Activated CD4-positive, alpha-beta T cell treated with anti-CD3 and anti-CD28 coated beads, Interleukin-2, amount 50 U/mL, for 1 hour (primary cell): ENCODE measurements at places on chromosomes 2 and 18.
A peak's percentile ranks its signal among the peaks of the same experiment; 100 is the strongest.

DNA sequence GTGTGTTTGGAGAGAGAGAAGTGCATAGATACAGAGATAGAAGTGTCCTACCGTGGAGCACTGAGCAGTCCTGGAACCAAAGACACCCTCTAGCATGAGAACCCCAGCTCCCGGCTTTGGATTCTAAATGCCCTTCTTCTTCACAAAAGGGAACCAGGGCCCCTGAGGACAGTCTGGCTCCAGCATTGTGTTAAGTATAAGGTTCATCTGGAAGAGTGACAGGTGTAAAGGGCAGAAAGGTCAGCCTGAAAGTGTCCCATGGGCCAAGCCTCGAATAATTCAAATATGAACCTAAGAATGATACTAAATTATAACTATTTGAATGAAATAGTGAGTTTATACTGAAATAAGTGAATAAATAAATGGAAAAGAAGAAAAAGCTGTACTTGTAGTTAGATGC, 109.7 kb downstream of the SNTG2 start:
- no peak for DNase-seq

DNA sequence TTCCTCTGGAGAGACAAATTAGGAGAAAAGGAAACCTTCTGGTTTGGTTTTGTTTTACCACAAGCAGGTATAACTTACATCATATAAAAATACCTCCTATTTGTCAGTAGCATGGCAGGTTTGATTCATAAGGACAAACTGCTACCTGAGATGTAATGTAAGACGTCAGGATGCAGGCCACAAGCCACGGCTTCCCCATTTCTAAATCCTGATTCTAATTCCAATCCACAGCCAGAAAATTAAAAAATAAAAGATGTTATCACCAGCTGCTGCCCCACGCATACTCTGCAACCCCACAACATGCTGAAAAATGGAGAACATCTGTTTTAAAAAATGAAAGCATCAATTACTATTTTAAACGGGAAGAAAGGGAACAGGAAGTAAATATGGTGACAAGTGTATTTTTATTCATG, 197.6 kb downstream of the BCL11A start:
- DNase-seq: no peak

DNA sequence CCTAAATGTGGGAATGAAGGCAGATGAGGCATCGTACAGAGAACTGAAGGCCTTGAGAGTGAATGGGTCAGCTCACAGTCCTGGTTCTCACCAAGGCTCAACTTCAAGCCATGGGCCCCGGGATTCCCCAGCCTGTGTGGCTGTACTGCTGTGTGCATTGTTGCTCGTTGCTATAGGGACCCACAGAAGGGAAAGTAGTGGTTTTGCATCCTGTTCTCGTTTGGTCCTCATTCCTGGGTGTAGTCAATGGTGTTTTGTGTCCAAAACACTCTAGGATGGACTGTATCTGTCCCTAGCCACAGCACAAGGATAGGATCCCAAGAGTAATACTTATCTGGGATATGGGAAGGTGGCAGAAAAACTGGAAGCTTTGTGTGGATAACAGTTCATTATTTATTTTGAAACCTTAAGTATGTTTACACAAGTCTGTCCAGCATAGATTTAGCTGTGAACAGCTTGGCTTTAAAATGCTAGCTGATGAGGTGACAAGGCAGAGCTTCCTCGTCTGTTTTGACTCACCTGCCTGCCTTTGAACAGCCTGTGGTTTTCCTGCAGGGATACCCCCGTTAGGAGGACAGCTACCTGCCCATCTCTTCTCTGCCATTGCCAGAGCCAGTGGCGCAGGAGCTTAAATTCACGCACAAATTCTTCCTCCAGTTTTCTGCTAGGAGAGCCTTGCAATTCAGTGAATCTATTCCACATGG, 85.0 kb downstream of the WDSUB1 start:
- DNase-seq: peak; percentile 7

- no peak for DNase-seq
Observed at GRCh38 chr2:73172963-73173362, 29.4 kb upstream of the NOTO start.

DNA sequence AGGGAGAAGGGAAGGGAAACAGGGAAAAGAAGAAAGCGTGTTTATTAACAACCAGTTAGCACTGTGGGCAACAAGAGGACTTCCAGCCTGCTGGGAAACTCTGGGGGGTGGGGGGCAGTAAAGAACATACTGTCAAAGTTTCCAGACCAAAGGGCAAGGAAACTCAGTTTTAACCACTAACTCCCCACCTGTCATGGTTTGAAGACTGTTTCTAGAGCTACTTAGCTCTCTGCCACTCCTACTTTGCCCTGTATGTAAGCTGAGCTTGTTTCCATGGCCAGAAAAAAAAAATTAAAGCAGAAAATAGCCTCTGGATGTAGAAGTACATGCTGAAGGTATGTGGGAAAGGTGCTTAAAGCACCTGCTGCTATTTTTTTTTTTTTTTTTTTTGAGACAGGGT, 11.0 kb upstream of the PTPN2 start:
- no peak for DNase-seq

- no peak for DNase-seq
Observed at GRCh38 chr2:231554327-231554726, 24.1 kb upstream of the NMUR1 start.

GRCh38 chr2:58644451-58644850, 403.3 kb upstream of the FANCL start:
- no peak for DNase-seq

DNA sequence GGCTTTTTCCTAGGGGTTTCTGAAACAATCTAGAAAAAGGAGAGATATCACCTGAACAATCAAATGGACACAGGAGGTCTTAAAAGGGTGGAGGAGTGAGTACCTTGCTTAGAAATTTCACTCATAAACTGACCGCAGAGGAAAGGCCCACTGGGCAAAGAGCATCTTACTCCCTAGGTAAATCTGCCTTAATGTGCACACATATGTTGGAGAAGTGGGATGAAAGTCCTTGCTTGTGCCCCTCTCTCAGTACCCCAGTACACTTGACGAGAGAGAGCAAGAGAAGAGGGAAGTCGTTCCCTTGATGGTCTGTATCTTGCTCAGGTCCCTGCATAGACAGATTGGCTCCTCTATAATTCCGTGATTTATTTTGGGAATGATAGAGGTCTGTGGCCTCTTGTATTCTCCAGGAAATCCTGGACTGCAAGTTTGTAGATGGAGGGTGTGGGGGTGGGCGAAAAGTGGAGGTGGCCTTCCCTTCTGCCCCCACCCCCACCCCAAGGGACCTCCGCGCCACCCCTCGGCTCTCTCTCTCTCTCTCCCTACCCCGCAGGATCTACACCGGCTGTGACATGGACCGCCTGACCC, 6.8 kb downstream of the TBR1 start:
- DNase-seq: no peak

DNA sequence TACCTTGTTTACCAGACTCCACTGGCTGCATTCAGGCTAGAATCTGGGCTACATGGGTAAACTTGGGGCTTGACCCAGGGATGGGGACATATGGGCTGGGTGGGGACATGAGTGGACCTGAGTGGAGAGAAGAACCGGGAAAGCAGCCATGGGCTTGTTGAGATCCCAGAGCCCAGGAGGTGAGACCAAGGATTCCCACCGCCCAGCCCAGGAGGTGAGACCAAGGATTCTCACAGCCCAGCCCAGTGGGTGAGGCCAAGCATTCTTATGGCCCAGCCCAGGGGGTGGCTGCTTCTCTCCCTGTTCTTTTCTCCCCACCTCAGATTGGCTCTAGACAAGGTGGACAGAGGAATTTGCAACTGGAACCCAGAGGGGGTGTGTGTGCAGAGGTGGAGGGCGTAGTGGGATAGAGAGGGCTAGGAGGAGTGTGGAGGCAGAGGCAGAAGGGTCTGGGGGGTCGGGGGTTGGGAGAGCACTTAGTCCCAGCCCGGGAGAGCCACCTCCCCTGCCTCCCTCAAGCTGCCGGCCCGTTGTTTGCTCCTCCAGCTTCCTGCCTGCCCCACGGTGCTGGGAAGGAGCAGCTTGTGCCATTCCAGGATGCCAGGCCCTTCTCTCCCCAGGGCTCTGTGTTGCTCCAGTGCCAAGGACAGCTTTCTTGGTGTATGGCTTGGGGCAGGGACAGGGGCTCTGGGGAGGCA, 25.6 kb downstream of the GLI2 start:
- no peak for DNase-seq

DNA sequence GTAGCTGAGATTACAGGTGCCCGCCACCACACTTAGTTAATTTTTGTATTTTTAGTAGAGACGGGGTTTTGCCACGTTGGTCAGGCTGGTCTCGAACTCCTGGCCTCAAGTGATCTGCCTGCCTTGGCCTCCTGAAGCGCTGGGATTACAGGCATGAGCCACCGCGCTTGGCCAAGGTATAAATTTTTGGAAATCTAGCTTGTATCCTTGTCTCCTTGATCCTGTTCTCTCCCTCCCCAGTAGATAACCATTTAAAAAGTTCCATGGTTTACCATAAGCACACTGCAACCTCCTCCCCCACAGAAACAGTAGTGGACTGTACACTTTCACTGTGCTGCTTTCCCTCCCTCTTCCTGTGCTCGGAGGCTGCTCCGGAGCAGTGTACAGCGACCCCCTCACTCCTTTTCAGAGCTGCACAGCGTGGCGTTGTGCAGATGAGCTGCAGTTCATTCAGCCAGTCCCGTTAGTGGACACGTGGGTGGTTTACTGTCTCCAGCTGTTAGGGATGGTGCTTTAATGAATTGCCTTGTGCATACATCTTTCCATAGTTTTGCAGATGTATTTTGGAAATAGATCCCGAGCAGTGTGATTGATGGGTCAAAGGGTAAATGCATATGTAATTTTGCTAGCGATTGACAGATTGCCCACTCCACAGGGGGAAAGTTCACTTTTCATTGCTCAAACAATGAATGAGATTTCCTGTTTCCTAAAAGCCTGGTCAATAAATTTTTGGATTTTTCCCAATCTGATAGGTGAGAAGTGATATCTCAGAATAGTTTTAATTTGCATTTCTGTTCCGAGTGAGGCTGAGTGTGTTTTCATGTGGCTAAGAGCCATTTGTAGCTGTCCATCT, 14.8 kb downstream of the ASB1 start:
- no peak for DNase-seq

DNA sequence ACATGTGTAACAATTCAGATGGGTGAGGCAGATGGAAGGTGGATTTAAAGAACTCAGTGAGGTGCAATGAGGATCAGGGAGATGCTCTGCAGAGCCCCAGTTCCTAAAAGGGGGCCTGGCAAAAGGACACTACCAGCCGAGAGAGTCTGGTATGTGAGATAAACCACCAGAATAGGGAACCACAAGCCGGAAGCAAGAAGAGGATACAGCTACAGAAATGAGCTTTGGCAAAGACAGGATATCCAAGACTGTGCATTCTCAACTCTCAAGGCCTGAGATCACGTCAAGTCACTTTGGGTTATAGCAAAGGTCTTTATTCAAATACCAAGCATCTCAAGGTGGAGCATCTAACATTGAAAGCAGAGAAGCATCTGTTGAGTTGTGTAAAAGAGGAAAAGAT, 293.5 kb downstream of the ARHGAP15 start:
- DNase-seq: no peak
